ENCODE measurements at places on chromosomes 5 and 9.

- no peak for DNase-seq
These were observed 98.6 kb downstream of the ICE1 start for GRCh38 chr5:5521029-5521428.

DNA sequence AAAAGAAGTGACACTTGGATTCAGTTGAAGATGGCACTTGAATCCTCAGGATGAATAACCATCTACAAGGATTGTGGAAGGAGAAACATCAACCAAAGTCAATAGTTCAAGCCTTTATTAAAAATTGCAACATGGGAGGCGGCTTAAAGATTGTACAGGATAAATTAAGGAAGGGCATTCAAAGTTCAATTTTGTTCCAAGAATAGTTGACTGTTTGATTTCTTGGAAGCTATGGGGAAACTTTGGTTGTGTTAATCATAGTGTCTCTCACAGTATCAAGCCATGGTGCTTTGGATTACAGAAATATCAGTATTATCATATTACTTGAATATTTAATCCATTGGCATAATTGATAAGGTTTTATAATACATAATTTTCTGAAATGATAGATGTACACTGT, 1844.3 kb downstream of the MAT2B start:
- no peak for DNase-seq

GRCh38 chr5:56633950-56634349, 181.4 kb upstream of the MAP3K1 start:
- no peak for DNase-seq

- DNase-seq = no peak
These were observed 51.5 kb upstream of the ADAMTSL1 start for GRCh38 chr9:18422296-18423036.

GRCh38 chr5:172646716-172647285, 5.7 kb downstream of the NEURL1B start:
- no peak for DNase-seq

GRCh38 chr5:170211575-170212334, 21.0 kb upstream of the C5orf58 start:
- DNase-seq = no peak

DNA sequence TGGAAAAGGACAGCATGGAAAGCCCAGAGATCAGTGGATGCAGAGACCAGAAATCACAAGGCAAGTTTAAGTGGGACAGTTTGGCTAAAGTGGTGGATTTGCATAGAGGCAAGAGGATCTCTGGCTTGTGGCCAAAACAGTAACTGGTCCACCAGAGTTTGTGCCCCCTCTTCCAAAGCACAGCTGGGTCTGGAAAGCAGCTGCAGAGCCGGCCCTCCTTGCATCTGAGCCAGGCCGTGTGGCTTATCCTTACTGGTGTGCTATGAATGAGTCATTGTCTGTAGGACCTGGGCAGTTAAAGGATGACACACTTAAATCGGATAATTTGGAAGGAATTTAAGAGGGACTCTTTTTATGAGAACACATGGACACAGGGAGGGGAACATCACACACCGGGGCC, 146.6 kb downstream of the PIP5K1B start:
- no peak for DNase-seq

DNA sequence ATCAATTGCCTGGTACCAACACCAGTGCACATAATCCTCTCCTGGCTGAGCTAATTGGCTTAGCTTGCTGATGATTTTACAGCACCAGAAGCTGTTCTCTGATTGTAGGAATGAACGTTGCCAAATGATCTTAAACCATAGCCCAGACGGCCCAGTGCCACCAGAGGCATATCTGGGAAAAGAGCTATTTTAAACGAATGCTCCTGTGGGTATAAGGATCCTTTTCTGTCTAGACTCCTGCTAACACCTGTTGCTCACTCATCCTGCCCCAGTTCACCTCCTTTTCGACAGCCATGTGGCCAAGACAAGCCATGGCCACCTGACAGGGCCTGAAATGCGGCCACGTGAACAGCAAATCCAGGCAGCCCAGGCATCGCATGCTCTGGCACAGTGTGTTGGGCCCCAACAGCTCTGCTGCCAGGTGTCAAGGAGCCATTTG, 289.9 kb upstream of the SLC30A5 start:
- DNase-seq = no peak

GRCh38 chr9:10250219-10250618, 362.6 kb downstream of the PTPRD start:
- DNase-seq = no peak

DNA sequence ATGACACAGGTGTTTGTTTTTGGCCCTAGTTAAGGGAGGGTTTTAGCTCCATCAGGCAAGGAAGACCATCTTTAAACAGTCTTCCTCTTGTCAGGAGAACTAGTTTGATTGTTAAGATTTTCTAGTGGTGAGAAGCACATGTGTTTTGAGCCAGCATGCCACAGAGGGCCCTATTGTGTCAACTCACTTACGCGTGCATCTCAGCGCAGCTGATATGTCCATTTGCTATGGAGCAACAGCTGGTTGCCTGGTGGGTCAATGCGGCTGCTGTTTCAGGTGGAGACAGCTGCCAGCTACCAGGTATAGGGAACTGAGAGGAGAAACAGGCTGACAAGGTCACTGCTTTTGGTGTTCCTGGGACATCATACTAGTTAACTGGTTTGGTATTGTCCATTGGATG, 100.5 kb upstream of the PRRC1 start:
- no peak for DNase-seq

DNA sequence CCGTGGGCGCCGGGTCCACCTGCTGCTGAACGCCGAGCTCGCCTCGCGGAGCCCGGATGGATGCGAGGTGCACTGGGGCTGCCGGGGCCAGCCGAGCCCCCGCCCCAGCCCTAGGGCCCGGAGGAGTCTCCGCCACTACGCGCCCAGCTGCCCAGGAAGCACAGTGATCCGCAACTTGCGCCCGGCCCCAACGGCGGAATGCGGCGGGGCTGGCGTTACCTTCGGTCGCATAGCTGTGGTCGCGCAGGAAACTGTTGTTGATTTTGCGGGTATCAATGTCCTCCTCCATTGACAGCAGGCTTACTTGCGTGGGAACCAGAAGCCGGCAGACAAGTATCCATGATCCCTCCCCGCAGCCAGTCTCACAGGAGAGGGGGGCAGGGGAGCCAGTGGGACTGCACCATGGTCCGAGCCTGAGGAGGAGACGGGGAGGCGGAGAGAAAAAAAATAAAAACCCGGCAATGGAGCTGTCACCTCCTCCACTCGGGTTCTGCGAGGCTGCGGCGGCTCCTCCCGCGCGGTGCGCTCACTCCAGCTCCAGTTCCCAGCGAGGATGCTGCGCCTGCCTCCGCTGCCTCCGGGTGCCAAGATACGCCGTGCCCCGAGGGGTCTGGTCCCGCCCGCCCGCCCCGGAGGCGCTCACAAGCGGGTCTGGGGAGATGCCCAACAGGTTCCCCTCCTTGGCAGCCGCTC, 628 bp downstream of the PPP2R2B start:
- DNase-seq = peak; percentile 25

DNA sequence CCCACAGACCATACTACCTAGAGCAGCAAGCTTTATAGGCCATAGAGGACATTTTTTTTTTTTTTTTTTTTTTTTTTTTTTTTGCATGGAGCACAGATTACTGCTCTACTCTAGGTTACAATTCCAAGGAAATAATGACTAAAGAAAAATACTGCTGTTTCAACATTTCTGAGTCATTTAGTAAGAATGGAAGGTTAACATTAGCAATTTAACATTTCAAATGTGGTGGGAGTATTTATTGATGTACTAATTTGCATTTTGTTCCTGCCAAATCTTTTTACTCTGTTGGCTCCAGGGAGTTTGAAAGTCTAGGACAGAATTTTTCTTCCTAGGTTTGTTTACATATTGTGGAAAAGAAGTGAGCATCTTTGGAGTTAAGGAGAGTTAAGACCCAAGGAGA, 142.1 kb upstream of the CCDC152 start:
- no peak for DNase-seq

DNA sequence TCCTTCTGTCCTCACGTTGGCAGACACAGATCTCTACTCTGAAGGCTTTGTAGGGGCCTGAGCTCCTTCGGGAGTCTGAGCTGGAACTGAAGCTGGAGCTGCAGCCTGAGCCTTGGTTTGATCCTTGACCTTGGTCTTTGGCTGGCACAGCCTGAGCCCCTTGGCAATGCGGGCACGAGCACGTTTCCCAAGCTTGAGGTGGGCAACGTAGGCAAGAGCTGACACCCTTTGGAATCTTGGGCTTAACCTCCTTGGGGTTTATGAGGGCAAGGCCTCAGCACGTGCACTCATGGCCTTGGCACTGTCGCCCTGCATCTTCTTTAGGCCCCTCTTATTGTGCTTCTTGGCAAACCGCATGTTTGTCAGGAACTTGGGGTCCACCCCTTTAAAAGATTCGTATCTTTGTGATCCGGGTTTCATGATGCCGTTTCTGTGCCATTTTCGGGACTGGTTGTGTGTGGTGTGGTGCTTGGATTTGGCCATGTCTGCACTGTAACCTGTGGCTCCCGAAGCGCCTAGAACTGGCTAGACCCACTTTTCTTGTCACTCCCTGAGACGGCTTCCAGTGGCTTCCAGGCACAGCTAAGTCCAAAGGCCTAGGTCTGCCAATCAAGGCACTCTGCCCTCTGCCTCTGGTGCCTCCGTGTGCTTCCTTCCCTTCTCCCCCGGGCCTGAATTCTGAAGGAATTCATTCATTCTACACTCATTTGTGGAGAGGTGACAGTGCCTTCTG, 1.4 kb downstream of the SUSD1 start:
- no peak for DNase-seq

- DNase-seq = peak; percentile 76
These were observed 53.0 kb downstream of the NUP214 start for GRCh38 chr9:131178382-131178781.

GRCh38 chr5:143275512-143276363, 127.7 kb downstream of the NR3C1 start:
- peak; percentile 53 for DNase-seq

DNA sequence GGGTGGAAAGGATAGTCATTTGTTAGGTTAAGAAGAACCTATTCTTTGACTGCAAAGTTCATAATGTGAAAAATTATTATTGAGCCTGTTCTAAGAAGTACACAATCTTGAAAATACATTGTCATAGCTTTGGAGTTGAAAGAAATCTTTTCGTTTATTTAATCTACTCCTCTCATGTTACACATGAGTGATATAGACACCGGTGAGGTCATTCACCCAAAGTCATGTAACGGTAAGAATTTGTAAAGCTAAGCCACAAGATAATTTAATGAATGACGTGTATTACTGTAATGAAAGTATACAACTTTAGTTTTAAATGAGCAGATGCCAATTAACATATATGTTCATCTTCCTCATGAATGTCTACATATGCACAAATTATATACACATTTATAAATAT, 284.1 kb upstream of the PDE4D start:
- DNase-seq = no peak

- no peak for DNase-seq
These were observed 243.2 kb downstream of the FSTL4 start for GRCh38 chr5:133368916-133369783.

GRCh38 chr5:170974461-170974860, 112.6 kb downstream of the RANBP17 start:
- DNase-seq = peak; percentile 59

DNA sequence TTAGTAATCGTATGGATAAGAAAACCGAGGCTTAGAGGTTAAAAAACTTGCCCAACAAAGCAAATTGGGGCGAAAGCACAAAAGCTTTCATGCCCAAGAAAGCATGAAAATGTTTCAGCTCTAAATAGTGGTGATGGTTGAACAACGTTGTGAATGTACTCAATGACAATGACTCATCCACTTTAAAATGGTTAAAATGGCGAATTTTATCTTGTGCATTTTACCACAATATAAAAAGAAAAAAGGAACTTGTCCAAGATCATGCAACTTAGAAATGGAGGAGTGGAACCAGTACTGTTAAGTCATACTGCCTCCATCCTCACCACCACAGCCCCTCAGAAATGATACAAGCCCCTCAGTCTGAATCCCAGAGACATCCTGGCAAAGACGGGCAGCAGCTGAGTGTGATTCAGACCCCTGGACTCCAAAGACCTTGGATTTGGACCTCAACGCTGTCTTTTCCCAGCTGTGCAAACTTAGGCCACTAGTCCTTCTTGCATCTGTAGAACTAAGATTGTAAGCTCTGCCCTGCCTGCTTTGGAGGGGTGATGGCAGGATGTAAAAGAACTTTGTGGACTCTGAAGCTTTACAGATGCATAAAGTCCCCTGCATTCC, 158.4 kb downstream of the GABBR2 start:
- no peak for DNase-seq

DNA sequence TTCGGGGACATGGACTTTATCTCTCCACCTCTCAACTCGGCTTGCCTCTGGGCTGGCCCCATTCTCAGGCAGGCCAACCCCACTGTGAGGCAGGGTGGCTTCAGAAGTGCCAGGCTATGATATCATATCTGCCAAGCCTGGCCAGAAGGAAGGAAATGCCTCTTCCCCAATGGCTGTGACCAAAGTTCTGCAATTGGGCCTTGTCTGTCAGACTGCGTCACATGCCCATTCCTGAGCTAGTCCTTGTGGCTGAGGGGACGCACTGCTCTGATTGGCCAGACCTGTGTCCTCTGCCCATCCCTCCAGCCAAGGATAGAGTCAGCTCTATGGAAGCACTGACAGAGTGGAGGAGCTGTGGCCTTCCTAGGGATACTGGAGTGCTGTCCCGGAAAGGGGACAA, 11.9 kb downstream of the SMIM23 start:
- peak; percentile 53 for DNase-seq

DNA sequence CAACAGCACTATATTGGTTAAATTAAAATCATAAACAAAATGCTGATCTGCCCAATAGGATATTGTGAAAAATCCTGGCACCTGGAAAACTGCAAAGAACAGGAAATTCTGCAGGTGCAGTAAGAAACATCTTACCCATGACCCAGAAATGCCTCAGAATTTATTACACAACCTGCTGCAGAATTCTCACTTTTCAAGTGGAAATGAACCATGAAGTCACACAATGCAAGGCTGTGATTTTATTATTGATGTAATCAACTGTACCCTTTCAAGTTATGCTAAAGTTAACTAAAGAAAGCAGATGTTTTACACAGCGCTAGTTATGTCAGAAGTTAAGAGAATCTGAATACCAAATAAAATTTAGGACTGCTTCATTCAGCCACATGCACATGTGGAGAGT, 6.0 kb downstream of the STRBP start:
- no peak for DNase-seq

- no peak for DNase-seq
These were observed 1.1 kb downstream of the PLPP6 start for GRCh38 chr9:4662989-4663792.

DNA sequence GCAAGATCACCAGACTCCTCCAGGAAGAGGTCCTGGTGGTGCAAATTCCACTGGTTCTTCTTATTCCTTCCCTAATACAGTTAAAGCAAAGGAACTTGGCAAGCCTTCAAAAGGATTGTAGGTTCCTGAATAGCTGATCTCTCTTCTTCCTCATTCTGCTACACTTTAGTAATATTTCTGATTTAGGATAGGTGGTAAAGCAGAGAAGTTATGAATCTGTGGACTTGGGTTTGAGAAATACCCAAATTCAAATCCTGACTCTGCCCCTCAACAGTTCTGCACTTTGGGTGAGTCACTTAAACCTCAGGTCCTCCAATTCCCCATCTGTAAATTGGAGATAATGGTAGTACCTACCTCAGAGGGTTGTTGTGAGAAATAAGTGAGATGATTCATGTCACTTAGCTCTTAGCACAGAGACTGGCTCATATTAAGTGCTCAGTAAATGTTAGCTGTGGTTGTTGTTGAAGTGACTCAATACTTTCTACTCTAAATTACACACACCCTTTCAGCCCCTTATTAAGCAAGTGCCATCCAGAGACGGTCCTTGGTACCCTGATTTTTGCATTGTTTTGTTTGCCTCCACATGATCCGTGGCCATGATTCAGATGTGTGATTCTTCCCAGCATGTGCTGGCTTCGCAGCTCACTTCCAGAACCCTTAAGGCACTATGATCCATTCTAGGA, 5.2 kb downstream of the SH3RF2 start:
- DNase-seq = peak; percentile 53

- no peak for DNase-seq
These were observed 567.4 kb downstream of the PRR16 start for GRCh38 chr5:121031491-121031890.
